H9 (cell line): ENCODE measurements at places on chromosomes 7 and 10. TPM values are rescaled to one million over a fixed set of nuclear protein-coding genes. Genes with fewer than 3 reads are reported as not detected.

GRCh38 chr7:152752200-152752912 lies 7.2 kb upstream of the ACTR3B start:
- DNase-seq: no peak

GRCh38 chr10:31644931-31645633 lies 283.5 kb downstream of the ARHGAP12 start:
- no peak for DNase-seq

GRCh38 chr7:29886827-29887226 lies 80.5 kb downstream of the WIPF3 start:
- DNase-seq: no peak

- DNase-seq: no peak
Observed at GRCh38 chr10:847868-848267, 83.6 kb downstream of the LARP4B start.

TSPAN15 gene
- 7.7 and 7.8 TPM in 2 replicates for total RNA-seq

COMMD3 gene
- total RNA-seq: 2.4 and 5.1 TPM in 2 replicates

GRCh38 chr10:93656155-93656554 lies 43.8 kb downstream of the PDE6C start:
- no peak for DNase-seq

CHST15 gene
- total RNA-seq: 6.8 and 8.7 TPM in 2 replicates

- no peak for DNase-seq
Observed at GRCh38 chr10:129105266-129105665, 361.8 kb upstream of the MGMT start.

DNA sequence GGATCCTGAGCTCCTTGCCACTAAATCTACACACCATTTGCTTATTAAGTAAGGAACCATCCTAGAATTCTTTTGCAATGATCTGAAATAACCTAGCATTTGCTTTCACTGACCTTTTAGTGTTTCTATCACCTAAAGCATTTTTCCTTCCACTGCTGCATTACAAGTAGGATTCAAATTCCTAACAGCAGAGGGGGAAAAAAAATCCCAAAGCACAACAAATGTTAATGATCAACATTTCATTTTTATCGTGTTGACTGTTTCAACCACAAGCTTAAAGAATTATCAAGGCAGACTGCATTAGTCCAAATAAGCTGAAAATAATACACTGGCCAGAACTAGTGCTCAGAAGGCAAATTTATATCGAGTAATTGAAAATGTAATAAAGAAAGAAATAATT lies 174.7 kb upstream of the TCF7L2 start:
- DNase-seq: no peak

ANKMY2 gene
- 10.4 and 12.7 TPM in 2 replicates for total RNA-seq

NME8 gene
- 0.33 TPM in 1 of 2 replicates, not detected in the other for total RNA-seq

- no peak for DNase-seq
Observed at GRCh38 chr10:124568848-124569622, 107.4 kb downstream of the LHPP start.

DNA sequence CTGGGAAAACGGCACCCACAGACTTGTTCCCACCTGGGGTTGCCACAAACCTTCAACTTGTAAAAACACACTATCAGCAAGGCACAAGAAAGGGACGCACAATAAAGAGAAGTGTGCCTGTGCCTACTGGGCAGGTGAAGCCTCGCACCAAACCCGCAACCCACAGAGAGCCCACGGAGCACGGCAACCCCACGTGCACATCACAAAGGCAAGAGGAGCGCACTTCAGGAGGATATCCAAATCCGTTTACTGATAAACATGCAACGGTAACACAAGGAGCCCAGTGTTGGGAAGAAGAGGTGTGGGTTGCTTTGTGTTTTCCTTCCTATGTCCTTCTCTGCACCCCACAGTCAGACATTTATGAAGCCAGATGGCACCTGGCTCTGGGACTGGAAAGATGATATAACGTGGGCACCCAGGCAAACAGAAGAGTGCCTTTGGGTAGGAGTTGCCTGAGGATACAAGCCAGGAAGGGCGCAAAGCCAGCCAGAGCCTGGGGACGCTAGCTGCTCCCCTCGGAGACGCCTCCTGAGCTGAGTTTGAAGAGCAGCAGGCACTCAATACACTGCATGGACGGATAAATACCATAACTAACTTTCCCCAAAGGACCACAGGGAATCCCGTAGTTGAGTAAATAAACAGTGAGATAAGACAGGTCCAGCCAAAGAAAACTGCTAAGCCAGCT lies 41.6 kb downstream of the TCERG1L start:
- DNase-seq: no peak

GRCh38 chr7:70384024-70384423 lies 747.9 kb upstream of the GALNT17 start:
- DNase-seq: no peak

DNA sequence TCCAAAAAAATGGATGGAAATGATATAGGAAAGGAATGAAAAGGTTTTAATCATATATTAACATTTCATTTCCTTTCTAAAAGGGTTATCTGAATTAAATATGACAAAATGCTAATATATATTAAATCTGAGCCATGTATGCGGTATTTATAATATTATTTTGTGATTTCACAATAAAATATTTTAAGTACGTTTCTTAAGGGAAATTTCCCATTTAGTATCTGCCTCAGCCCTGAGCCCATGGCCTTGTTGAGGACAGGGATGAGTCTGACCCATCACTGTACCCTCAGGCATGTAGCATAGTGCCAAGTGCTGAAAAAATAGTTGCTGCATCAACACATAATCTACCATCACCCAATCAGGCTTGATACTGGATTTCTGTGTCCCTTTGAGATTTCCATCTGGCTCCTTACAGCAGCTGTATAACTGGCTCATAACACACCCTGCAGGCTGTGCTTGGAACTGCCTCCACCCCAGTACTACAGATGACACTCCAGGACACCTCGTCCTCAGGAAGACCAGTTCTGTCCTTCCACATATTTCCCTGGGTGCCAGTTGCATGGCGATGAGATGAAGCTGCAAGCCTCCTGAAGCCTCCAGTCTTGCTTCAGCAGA lies 59.4 kb upstream of the ASAH2 start:
- peak; percentile 74 for DNase-seq

- DNase-seq: peak; percentile 20
Observed at GRCh38 chr10:131195558-131196159, 115.9 kb downstream of the TCERG1L start.

ZDHHC4 gene
- total RNA-seq: 58.9 and 62.0 TPM in 2 replicates

DNA sequence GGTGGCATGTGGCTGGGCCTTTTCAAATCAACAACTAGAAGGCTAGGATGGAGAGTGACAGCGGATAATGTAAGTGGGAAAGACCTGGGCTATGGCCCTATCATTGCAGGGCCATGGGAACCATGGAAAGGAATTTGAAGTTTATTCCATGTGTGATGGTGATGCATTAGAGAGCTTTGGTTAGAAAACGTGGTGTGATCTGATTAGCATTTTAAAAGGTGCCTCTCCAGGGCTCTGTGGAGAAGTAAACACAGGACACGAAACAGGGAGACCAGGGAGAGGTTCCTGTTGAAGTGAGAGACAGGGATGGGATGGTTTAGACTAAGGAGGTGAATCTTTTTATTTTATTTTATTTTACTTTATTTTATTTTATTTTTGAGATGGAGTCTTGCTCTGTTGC lies 749.5 kb downstream of the GATA3 start:
- no peak for DNase-seq

SMNDC1 gene
- 55.7 and 57.7 TPM in 2 replicates for total RNA-seq

CTAGE4 gene
- total RNA-seq: 4.8 and 6.2 TPM in 2 replicates

- DNase-seq: peak; percentile 68
Observed at GRCh38 chr10:127243490-127244272, 47.3 kb upstream of the INSYN2A start.

AGBL3 gene
- 1.2 and 2.4 TPM in 2 replicates for total RNA-seq

DNA sequence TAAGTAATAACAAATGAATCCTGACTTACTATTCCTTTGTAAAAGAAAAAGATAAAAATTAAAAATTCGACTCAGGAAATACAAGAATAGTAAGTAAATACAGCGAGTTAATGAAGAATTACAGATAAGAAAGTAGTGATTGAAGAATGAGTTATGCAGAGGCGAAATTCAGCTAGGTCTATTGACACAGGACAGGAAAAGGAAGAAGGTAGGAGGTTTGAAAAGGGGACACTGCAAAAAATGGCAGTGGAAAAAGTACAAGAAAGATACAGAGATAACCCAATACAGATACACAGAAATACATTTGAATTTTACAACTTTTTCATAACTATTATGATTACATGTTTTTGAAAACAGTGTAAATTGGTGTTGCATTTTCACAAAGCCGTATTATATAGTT lies 28.0 kb downstream of the JAZF1 start:
- no peak for DNase-seq

HGF gene
- total RNA-seq: 0.04 and 0.15 TPM in 2 replicates

MLLT10 gene
- total RNA-seq: 72.3 and 75.9 TPM in 2 replicates

- DNase-seq: no peak
Observed at GRCh38 chr7:70698219-70698832, 433.6 kb upstream of the GALNT17 start.

HOXA1 gene
- 0.11 TPM in 1 of 2 replicates, not detected in the other for total RNA-seq

DNAJC12 gene
- total RNA-seq: 0.85 and 0.90 TPM in 2 replicates

GRCh38 chr10:98878921-98879320 lies 356.7 kb downstream of the HPSE2 start:
- no peak for DNase-seq

DNA sequence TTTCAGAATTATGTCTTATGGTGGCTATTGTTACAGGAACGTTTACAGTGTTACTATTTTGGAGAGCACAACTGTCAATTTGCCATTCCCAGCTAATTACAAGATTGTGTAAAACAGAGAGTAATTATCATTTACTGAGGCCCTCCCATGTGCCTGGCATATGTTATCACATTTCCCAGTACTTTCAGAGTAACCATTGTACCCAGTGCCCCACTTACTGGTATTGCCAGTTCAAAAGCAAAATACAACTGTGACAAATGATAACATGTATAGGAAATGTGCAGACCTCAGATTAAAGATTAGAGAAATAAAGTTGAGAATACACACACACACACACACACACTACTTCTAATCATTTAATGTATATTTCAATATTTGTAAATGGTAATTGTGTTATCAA lies 572.5 kb downstream of the POM121L12 start:
- DNase-seq: no peak

DNA sequence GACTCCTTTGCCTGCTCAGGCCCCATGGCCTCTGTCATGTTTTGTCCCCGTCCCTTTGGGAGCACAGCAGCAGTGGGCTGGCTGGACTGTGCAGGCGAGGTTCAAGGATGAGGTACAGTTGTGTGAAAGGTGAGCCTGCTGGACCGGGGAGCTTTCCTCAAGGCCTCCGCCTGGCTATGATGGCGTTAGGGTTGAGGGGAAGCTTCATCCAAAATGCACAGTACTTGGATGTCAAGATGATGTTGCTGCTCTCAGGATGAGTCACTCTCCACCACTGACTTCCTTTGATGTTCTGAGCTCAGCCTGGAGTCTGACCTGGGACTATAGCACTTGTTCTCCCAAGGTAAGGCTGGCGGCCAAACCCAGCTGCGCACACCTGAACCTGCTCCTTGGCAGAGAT lies 152.7 kb upstream of the SHH start:
- DNase-seq: peak; percentile 12

WNT16 gene
- total RNA-seq: not detected in 2 replicates

GRCh38 chr7:158097106-158097452 lies 490.5 kb downstream of the PTPRN2 start:
- no peak for DNase-seq

CRHR2 gene
- 0.07 and 0.13 TPM in 2 replicates for total RNA-seq

DNA sequence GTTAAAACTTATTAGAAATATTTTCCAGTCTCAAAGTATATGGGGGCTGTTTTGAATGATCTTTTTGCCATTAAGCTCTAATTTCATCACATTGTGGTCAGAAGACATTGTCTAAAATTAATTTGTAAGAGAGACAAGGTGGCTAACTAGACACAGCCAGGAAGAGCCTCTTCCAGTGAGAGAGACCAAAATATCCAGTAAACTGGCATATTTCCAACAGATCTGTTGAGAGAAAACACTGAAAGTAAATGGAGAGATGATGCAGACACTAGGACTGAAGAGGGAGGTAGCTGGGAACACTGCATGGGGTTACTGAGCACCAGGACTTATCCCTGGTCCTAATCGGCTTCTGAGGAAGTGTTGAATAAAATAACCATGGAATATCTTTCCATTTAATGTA lies 101.5 kb upstream of the TAS2R16 start:
- DNase-seq: no peak

DNA sequence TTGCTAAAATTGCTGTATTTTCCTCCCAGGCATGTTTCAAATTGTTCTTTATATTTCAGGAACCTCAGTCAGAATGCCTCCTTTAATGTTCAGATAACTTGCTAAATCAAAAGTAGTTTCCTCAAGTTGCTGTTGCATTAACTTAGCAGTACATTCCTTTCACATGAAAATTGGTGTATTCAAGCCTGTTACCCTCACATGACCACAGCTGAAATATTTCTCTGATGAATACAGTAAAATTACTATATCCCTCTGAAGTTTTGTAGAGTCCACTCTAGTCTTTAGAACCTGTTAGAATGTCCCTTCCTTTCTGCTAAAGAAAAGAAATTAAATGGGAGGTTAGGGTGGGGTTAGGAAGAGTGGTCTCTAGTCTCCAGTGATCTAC lies 24.5 kb upstream of the C1GALT1 start:
- DNase-seq: no peak

- DNase-seq: no peak
Observed at GRCh38 chr7:130822642-130823041, 88.6 kb upstream of the KLF14 start.

ASB4 gene
- total RNA-seq: not detected in 2 replicates

DNA sequence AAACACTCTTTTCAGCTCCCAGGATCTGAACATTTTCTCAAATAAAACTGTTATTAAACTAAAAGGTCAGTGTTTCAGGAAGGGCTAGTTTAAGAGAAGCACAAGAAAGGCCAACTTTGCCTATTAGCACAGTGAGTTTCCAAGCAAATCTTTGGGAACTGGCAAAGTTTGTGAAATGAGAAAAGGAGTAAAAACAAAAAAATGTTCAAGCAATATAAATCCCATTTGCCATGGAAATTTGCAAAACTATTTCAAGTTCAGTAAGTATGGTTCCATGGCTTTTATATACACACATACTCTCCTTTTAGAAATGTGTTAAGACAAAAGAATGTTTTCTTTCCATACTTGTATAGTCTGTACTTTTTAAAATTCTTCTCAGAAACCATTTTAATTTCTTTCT lies 51.5 kb downstream of the CHCHD3 start:
- no peak for DNase-seq

C7orf57 gene
- total RNA-seq: 0.35 TPM in 1 of 2 replicates, not detected in the other

TRIM4 gene
- 6.9 and 7.3 TPM in 2 replicates for total RNA-seq

GRCh38 chr10:96365571-96365970 lies 6.8 kb upstream of the OPALIN start:
- DNase-seq: no peak

- DNase-seq: no peak
Observed at GRCh38 chr10:20094226-20094976, 278.2 kb downstream of the PLXDC2 start.

DNA sequence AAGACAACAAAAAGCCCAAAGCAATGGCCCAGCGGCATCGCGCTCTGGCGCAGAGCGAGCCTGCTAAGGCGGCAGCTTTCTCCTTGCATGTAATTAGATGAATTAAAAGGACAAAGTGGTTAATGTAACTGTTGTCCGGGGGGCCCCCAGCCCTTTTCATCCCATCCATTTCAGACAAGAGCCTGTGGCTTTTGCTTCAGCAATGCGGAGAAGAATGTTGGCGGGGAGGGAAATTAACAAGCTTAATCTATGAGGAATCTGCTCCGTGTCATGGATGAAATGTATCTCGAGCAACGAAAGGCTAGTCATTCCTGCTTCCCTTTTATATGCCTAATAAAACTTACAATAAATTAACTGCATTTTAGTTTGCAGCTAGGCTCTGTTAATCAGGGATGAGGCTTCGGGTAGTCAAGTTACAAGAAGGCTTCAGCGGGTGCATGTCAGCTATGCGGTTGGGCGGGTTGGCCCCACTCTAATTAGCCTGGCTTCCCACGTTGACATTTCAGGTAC lies 203.3 kb downstream of the BUB3 start:
- DNase-seq: no peak
